ENCODE measurements at places on chromosomes 6 and 20.

- DNase-seq = no peak
Measured at GRCh38 chr20:63083831-63084562, 77.2 kb upstream of the BHLHE23 start.

DNA sequence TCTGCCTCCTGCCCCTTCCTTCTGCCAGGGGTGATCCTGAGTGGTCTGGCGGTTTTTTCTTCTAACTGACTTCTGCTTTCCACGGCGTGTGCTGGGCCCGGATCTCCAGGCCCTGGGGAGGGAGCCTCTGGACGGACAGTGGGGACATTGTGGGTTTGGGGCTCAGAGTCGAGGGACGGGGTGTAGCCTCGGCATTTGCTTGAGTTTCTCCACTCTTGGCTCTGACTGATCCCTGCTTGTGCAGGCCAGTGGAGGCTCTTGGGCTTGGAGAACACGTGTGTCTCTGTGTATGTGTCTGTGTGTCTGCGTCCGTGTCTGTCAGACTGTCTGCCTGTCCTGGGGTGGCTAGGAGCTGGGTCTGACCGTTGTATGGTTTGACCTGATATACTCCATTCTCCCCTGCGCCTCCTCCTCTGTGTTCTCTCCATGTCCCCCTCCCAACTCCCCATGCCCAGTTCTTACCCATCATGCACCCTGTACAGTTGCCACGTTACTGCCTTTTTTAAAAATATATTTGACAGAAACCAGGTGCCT lies 10.2 kb downstream of the SLC29A1 start:
- DNase-seq = no peak

DNA sequence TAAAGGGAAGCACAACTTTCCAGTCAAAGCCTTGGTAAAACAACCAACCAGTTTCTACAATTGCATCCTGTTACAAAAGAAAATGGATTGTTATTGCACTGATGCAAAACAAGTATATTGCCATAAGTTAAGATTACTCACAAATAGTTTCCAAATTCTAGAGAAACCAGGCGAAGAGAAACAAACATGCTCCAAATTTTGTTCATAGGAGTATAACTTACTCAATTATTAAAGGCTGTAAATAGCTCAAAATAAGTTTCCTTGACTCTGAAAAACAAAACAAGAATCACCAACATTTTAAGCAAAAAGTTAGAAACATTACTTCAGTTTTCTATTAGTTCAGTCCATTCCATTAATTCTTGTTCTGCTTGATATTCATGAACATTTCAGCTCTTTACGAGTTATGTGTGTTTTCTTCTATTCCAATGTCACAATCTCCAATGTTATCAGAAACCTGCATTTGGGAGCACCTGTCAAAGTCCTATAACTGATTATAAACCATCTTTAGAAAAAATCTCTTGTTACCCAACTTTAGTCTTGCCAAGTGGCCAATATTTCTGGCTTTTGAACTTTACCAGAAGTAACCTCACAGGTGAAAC lies 137.9 kb upstream of the THBS2 start:
- DNase-seq = no peak

GRCh38 chr6:106450653-106451052 lies 90.1 kb downstream of the CRYBG1 start:
- DNase-seq = no peak

- peak; percentile 92 for DNase-seq
Measured at GRCh38 chr20:48682529-48683363, 145.1 kb downstream of the PREX1 start.

DNA sequence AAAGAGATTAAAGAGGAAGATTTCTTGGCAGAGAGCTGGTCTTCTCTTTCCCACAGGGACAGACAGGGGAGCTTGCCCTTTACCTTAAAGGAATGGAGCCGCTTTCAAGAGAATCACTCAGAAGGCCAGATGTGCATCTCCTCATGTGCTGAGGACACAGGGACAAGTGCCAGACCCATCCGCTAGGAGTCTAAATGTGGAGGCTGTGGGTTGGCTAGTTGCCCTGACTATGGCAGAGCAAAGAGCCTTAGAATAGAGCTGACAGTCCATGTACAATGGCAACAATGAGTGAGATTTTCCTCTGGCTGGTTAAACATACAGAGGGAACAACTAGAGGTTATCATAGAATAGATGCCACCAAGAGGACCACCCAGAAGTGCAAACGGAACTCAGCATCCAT lies 7.3 kb upstream of the DOK5 start:
- no peak for DNase-seq

- DNase-seq = no peak
Measured at GRCh38 chr20:37198932-37199660, 19.7 kb upstream of the MROH8 start.
